Activated CD4-positive, alpha-beta T cell treated with anti-CD3 and anti-CD28 coated beads for 24 hours (primary cell): ENCODE measurements at places on chromosomes 3 and 15.

- DNase-seq, result no peak
These were observed 105.6 kb downstream of the MEIS2 start for GRCh38 chr15:36994790-36995189.

GRCh38 chr15:67784090-67784781, 41.1 kb upstream of the SKOR1 start:
- DNase-seq, result no peak

DNA sequence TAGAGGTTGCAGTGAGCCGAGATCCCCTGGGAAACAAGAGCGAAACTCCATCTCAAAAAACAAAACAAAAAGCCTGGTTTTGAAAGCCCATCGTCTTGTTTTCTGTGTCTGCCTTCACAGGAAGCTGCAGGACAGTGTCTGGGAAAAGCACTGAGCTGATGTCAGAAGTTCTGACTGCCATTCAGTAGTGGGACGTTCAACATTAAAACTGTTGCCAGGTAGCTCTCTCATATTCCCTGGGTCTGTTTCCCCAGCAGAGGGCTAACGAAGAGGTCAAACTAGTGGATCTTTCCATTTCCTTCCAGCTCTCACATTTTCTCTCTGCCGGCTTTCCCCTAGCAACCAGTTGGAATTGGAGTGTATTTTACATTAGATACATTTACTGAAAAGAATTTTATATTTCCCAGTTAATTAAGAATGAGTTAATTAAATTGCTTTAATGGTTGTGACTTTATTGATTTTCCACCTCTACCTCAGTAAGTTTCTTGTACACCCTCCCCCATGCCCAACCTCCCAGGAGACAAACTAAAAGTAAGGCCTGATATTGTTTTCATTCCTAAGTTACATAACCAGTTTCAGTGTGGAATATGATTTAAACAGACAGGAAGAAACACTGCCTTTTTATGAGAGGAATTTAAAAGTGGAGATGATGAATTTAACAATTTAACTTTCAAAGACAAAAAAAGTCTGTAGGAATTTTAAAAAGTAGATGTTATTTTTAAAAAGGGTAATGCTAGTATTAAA, 29.9 kb downstream of the RCN2 start:
- no peak for DNase-seq

- DNase-seq, result no peak
These were observed 81.9 kb upstream of the CDV3 start for GRCh38 chr3:133491481-133492059.

DNA sequence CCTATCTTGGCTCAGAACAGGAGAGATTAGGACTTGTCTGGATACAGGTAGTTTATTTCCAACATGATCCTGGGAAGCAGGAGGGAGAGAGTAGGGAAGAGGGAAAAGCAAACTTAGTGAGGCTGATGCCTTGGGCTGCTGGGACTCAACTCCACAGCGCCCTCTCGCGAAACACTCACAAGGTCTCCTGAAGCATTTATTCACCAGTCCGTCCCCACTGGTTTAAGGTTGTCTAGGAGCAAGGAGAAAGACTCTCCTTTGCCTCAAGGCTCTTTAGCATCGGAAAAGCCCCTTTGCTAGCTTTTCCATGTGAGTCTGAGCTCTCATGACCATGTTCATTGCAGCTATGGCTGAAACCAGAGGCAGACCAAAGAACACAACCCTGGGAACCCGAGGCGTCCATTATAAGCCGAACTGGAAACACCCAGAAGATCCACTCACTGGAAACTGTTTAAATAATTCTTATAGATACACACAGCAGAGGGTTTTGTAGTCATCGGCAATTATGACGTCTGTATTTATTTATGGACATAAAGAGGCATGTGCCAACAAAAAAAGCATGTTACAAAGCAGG, 244.5 kb downstream of the CD47 start:
- DNase-seq, result peak; percentile 30

DNA sequence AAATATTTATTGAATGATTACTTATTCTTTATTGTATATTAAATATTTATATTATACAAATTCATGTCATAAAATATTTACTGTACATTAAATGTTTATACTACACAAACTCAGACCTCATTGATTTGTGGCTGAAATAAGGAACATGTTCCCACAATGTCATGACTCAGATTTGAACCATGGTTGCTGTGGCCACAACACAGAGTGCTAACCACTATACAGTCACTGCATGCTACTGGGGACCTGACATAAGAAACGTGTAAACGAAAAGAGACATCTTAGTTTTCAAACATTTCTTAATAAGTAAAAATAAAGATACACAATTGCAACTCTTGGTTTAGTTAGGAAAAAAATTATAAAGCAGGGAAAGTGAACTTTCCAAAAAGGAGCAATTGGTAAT, 99.1 kb upstream of the AGTR1 start:
- no peak for DNase-seq

DNA sequence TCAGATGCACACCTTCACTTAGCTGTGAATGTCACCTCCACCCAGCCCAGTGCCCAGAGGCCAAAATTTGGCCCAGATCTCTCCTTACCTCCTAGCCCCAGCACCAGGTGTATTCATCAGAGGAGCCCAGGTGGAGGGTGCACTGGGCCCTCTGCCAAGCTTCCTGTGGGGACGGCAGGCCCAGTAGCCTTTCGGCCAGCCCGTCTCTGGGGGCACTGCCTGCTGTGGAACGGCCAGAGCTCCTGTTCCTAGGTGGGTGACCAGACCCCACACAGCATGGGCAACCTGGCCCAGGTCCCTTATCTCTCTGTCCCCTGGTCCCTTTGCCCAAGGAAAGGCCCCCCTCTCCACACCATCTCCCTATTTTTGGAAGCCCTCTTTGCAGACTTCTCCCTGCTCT, 67.8 kb downstream of the AAGAB start:
- no peak for DNase-seq

- DNase-seq, result no peak
These were observed 38.5 kb downstream of the STARD5 start for GRCh38 chr15:81285461-81285860.

- DNase-seq, result no peak
These were observed 154.9 kb downstream of the ECT2 start for GRCh38 chr3:172905451-172905850.

- no peak for DNase-seq
These were observed 15.0 kb downstream of the BHLHE40 start for GRCh38 chr3:4994144-4994730.

GRCh38 chr3:57999417-58000115, 8.7 kb upstream of the FLNB start:
- DNase-seq, result no peak

DNA sequence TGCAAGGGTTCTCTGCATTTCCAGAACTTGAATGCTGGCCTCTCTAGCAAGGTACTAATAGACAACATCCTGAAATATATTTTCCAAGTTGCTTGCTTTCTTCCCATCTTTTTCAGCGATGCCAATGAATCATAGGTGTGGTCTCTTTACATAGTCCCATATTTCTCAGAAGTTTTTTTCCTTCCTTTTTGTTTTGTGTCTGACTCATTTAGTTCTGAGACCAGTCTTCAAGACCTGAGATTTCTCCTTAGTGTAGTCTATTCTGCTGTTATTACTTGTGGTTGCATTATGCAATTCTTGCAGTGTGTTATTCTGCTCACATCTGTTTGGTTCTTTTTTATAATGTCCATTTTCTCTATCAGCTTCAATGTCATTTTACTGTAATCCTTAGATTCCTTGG, 1265.0 kb upstream of the ALCAM start:
- no peak for DNase-seq

- DNase-seq, result no peak
These were observed 1.8 kb downstream of the CLCN2 start for GRCh38 chr3:184359610-184360009.

DNA sequence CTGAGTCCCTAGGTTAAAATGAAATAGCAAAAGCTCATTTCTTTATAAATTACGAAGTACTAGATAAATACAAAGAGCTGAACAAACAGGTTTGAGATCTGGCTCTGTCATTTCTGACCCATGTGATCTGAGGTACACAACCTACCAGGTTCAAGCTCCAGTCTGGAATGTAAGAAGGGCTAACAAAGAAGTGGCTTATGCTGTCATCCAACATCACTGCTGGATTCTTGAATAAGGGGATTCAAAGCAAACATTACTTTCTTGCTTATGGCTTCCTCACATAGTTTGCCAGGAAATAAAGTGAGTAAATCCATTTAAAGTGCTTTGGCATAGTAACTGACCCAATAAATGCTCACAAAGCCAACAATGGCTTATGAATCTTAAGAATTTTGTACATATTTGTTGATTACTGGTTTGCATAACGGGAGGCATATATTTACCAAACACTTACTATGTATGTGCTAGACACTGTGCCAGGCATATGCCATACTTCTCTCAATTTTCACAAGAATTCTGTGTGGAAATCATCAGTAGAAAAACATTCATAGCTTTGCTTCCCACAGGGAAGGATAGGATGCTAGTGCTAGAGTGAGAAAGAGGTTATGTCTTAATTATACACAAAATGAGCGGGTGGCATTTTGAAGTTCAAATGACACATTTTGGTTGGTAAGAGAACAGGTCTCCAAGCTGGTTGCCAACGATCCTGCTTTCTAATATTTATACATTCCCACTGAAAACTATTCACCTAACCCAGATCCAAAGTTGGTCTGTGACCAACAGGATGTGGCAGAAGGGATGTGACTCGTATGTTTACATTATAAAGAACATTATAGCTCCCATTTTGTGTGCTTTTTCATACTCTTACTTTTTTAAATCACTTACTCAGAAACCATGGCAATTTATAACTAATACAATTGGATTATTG, 38.7 kb upstream of the CSPG5 start:
- DNase-seq, result no peak

GRCh38 chr3:128328546-128329458, 137.9 kb downstream of the DNAJB8 start:
- DNase-seq, result no peak

GRCh38 chr3:155271343-155271613, 22.2 kb downstream of the STRIT1 start:
- no peak for DNase-seq

DNA sequence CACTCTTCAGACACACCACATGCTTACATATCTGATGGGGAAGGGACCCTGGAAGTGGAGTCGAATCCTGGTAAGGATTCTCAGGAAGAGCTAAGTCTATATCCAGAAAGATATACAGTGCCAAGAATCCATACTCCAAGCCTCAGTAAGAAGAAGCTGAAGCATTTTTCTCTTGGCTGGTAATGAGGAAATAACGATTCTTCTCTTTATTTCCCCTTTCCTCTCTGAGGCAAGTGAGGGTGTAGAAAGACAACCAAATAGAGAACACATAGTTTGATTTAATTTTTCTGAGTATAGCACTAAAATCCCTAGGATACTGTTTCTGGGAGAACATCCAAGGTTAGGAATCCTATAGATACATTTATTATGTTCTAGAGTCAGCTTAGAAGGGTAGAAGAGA, 857.3 kb downstream of the TUSC7 start:
- DNase-seq, result no peak

DNA sequence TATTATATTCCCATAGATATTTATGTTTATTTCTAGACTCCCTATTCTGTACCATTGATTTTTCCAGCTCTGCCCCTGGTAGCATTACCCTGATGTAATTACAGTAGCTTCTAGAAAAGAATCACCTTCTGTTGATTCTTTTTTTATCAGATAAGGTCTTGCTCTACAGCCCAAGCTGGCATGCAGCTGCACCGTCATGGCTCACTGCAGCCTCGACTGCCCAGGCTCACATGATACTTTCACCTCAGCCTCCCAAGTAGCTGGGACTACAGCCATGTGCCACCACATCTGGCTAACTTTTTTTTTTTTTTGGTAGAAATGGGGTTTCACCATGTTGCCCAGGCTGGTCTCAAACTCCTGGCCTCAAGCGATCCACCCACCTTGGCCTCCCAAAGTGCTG, 41.8 kb downstream of the SLC24A1 start:
- DNase-seq, result no peak

DNA sequence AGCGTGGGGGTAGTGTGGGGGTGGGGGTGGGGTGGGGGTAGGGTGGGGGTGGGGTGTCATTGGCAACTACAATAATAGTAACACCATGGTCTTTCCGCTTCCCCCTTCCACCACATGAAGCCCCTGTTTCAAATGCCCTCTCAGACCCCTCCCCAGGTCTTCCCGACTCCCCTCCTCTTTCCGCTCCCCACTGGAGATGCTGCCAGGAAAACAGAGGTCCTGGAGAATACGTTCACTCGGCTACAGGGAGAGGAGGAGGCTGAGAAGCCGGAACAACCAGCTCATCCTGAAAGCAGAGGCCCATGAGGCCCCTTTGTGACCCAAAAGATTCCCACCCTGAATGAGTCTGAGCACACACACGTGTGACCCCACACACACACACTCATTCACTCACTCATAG, 75.4 kb downstream of the CPN2 start:
- DNase-seq, result no peak

- no peak for DNase-seq
These were observed 22.9 kb downstream of the MRAS start for GRCh38 chr3:138371070-138371965.

DNA sequence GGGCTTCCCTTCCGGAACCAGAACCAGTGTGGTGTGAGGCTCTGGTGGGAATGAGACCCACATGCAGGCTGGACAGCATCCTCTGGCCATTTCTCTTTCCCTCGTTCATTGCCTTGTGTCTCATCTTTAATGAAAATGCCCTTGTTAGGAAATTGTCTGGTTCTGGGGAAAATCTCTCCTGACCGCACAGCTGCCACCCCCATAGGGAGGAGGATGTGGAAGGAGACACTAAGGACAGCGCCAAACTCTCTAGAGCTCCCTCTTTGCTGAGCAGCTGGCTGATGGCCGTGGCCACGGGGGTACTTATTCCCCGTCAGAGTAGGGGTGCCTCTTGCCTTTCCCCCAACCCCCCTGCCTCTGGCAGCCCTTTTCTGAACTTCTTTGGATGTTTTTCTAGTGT, 297.6 kb upstream of the C2CD4B start:
- no peak for DNase-seq

GRCh38 chr3:191269289-191270085, 59.7 kb upstream of the CCDC50 start:
- DNase-seq, result no peak

- no peak for DNase-seq
These were observed 324.6 kb downstream of the MAGI1 start for GRCh38 chr3:65714134-65714533.

- no peak for DNase-seq
These were observed 1006.7 kb upstream of the ALCAM start for GRCh38 chr3:104360038-104360437.

DNA sequence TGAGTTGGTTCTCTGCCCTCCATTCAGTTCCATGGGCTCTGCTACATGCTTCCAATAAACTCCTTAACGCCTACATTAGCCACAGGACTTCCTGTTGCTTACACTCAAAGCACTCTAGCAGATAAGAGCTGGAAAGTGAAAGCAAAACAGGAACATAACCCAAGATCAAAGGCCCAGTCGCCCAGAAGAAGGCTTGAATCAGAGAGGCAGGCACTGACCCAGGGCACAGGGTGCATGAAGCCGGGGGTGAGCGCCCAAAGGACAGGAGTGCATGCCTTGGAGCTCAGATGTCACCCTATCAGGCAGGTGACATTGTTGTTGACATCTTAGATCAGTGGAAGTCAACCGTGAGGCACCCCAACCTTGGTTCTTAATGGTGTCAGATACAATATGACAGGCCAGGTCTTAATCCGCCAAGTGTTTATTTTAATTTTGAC, 235.1 kb downstream of the UACA start:
- DNase-seq, result no peak
